ENCODE measurements at places on chromosomes 1 and 21.
A peak's percentile ranks its signal among the peaks of the same experiment; 100 is the strongest.

GRCh38 chr1:16111771-16112595, 38.5 kb upstream of the FAM131C start:
- DNase-seq = no peak

DNA sequence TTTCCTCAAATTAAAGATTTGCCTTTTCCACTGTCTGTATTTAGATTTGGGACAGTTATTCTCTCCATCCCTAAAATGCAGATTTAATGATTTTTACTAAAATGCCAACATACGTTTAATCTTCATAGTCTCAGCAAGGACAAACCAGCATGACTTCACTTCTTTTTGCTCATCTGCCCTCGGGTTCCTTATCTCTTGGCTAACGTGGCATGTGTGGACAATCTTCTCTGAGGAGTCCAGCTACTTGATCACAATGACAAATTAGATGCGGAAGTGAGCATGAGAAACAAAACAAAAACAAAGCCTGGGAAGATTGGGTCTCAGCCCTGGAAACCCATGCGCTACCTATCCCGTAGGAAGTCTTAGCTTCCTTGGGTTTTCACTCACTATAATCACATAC, 1.0 kb downstream of the MRAP start:
- no peak for DNase-seq

DNA sequence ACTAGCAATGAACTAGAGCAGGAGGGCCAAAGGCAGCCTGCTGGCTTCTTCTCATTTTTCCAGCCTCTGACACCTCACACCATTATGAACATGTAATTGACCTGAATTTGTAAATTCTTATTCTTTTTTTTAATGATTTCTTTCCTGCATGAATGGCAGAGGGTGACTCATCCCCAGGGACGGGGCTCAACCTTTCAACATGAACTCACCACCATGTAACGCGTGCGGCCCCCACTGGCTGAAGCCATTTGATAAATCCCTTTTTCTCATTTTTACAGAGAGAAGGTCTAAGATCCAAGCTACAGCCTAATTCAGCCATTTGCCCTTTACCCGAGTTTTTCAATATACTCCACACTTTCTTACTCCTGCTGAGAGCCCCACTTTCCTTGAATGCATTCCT, 9.3 kb upstream of the ETS2 start:
- no peak for DNase-seq

GRCh38 chr1:162732094-162732493, 58.4 kb upstream of the HSD17B7 start:
- no peak for DNase-seq

GRCh38 chr1:96362623-96363022, 359.0 kb upstream of the PTBP2 start:
- DNase-seq = no peak

- no peak for DNase-seq
These were observed 6.8 kb downstream of the CDC14A start for GRCh38 chr1:100359139-100359538.

- DNase-seq = no peak
These were observed 62.2 kb upstream of the DR1 start for GRCh38 chr1:93283496-93283895.

DNA sequence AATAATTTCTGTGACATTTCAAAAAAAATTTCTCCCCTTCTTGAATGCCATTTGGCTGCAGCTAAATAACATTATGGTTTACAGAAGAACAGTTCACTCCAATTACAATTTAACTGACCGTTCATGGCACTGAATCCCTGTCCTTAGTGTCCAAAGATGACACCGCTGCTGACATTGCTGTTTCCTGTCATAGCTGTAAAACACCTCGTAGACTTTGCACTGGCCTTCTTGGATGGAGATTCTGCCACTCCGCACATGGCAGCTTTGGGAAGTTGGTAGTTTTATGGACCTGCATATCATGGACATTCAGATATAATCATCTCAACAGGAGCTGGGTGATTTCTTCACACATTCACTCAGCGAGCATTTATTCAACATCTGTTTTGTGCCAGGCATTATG, 5.0 kb downstream of the ARMH1 start:
- DNase-seq = no peak

DNA sequence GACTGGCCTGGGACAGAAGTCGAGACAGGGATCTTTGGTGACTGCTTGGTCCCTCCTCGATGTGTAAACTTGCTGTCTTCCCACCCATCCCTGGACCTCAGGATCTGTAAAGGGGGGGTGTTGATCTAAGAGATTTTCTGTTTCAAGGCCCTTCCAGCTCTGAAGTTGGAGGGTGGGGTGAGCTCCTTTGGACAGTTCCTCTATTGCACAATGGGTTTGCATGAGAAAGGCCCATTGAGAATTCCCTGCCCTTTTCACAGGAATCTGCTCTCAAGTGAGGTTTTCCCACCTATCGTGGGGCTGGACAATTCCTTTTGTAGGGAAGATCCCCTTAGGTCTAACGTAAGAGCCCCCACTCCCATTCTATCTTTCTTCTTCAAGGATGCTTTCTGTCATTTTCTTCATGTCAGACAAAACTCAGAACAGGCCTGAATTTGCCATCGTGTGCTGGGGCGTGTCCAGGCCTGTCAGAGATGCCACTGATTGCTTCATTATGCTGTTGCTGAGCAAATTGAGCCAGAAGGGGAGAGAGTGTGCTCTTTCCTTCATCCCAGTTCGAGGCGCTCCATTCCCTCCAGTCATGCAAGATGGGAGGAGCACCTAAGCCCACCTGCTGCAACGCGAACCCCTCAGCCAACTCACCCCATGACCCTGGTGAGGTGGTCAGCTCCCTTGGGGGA, 149.9 kb upstream of the IGSF21 start:
- DNase-seq = no peak

- no peak for DNase-seq
These were observed 13.8 kb downstream of the NPHP4 start for GRCh38 chr1:5978452-5978851.

- no peak for DNase-seq
These were observed 241.8 kb downstream of the KIF26B start for GRCh38 chr1:245396615-245397014.

DNA sequence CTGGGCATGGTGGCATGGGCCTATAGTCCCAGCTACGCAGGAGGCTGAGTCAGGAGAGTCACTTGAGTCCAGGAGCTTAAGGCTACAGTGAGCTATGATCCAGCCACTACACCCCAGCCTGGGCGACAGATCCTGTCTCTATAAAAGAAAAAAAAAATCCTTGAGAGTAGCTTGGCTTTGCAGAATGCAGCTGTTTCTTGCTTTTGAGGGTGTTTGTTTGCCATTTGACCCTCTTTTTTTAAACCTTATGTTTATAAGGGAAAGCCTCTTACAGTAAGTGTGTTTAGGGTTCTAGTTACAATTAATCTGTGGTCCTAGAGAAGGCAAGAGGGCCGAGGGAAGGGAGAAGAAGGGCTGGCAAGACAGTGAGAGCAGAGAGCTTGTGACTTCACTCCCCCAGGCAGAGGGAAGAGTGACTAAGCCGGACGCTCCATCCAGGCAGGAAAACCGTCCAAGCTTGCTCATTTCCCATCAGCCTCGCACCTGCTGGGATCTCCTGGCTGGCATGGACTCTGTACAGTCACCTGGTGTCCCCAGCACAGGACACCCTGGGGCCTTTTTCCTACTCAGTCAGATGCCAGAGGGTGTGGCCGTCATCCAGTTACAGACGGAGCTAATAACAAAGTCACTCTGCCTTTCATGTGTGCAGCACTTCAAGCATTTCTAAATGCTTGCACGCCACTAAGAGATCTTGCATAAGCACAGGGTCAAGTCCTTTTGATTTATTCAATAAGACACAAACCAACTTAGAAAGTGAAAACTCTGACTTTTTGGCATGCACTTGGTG, 55.5 kb upstream of the PSEN2 start:
- no peak for DNase-seq

DNA sequence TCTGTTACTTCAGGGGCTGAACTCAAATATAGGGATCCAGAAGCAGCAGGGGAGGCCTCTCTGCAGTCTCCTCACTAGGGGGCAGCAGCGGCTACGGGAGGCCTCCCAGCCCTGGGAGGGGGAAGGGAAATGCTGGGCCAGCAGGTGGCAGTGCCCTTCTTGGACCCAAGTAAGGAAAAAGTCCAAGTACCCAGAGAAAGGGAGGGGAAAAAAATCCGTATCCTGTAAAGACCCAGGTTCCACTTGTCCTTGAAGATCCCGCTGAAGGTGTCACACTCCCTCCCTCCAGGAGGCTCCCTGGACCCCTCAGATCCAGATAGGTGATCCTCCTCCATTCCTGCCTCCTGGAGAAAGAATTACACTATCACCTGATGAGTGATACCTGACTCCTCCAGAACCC, 14.1 kb upstream of the NUAK2 start:
- peak; percentile 55 for DNase-seq

DNA sequence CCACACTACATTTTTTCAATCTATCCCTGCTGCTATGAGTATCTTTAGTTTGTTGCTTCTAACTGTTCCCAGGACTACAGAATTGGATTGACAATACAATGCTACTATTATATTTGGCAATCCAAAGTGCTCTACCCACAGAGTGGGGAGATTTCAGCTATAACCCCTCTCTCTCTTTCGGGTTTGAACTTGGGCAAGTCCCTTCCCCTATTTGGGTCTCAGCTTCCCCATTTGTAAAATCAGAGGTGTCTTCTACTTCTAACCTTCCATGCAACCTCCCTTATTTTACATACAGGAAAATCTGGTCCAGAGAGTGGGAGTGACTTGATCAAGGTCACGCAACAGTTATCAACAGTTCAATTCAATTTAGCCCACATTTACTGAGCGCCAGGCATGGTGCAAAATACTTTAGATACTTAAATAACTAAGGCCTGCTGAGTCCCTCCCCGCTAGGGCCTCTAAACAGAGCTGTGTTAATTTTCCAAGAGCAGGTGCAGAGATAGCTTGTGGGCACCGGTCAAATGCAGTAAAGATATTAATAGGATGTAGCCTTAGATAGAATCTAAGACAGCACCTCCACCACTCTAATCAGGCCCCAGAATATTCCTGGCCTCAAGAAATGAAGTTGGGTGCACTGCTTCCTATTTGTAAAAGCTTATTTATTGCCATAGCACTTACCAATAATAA, 9.4 kb upstream of the GPX7 start:
- DNase-seq = no peak

- no peak for DNase-seq
These were observed 8.5 kb downstream of the TTF2 start for GRCh38 chr1:117068580-117068979.

DNA sequence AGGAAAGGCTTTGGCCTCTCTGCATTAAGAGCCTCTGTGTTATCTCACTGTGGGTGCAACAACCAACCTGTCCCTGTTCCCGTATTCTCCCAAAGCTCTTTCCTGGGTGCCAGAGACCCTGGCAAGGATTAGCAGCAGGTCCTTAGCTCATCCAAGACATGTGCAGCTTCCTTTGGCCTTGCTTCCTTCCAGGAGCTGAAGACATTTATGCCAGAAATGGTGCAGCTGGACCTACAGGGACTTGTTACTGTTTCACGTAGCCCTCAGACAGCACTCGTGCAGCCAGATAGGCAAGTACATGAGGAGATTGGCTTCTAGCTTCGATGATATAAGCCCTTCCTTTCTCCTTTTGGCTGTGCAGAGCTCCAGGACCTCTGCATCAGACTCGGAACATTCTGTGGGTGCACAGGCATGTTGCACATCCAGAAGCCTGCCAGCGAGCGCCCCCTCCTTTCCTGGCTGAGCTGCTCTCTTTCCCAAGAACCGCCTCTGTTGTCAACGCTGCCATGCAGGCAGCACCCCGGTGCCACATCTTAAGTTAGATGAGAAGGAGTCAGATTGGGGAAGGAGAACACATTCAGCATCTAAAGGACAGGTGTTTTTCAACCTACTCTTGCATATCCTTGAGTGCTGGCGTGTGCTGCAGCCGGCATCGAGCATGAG, 284.5 kb upstream of the PLXNA2 start:
- DNase-seq = no peak

DNA sequence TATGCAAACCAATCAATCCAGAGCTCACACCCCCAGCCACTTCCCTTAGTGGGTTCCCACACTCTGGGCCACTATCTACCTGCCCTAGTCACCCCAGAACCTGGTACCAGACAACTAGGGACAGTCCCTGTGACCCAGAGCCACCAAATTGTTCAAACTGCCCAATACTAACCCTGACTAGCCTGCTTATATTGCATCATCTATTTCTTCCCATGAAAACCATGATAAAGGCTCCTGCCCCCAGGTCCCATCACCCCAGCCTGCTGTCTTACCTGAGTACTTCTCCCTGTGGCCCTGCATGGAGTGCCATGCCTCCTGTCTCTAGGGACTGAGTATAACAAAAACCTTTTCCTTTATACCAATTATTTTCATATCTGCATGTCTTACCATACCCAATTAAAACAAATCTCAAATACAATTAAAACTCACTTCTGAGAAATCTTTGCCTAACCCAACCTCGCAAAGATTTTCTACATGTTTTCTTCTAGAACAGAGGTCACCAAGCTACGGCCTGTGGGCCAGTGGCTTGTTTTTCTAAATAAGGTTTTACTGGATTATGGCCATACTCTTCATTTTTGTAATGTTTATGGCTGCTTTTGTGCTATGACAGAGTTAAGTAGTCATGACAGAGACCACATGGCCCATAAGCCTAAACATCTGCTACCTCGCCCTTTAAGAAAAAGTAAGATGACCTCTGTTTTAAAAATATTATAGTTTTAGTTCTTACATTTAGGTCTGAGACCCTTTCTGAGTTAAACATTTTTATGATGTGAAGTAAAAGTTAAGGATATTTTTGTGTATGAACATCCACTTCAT, 31.0 kb upstream of the NID1 start:
- DNase-seq = no peak

- no peak for DNase-seq
These were observed 103.5 kb upstream of the ZBTB40 start for GRCh38 chr1:22347854-22348760.

DNA sequence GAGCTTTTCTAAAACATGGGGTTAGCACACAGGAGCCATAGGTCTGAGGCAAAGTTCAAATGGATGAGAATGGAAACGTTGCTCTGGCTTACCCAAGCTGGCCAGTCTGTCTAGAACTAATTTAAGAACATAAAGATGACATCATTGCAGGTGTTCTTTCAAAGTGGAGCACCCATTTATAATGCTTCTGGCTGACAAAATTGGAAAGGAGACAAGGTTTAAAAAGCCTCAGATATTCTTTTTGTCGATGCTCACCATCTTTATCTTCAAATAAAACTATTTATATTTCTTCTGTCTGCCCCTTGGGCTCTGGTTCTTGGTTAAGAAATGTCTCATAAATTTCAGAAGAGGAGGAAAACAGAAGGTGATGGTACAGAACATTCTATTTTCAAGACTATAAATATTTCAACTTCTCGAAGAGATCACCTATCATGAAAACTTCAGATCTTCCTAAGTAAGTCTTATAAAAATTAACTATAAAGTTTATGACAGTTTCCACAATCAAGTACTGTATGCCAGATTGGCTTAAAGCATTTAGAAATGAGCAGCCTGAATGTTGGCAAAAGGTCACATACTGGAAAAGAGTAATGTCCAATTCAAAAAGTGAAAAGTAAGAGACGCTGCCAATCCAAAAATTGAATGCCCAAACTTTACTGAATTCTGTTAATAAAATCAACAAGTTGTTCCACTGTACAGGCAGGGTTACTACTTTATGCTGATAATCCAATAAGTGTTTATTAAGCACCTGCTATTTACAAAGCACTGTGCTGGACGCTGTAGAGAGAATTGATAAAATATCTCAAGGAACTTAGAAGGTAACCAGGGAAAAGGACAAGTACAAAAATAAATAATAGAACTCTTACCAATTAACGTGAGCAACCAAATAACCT, 92.0 kb downstream of the ETS2 start:
- no peak for DNase-seq

Data from stimulated activated CD8-positive, alpha-beta memory T cell treated with anti-CD3 and anti-CD28 coated beads, Interleukin-7, amount 100 ng/mL, for 24 hours (primary cell).